ENCODE measurements at places on chromosomes 7 and 10.
A peak's percentile ranks its signal among the peaks of the same experiment; 100 is the strongest.

DNA sequence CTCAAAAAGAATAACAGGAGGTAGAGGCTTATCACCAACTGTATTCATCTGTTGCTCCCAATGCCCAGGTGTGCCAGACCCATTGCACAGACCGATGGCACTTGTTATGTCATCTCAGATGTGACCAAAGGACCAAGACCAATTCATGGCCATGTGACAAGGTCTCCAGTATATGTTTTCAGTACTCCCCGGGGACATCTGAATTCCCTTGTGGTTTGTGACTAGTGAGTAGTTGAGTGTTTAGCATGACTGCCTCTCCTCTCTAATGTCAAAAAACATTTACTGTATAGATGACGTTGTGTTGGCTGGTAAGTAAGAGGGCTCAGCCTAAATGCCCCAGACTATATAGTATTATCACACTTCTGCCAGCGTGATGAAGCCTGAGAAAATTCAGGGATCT, 202.1 kb upstream of the SMIM30 start:
- DNase-seq: no peak

DNA sequence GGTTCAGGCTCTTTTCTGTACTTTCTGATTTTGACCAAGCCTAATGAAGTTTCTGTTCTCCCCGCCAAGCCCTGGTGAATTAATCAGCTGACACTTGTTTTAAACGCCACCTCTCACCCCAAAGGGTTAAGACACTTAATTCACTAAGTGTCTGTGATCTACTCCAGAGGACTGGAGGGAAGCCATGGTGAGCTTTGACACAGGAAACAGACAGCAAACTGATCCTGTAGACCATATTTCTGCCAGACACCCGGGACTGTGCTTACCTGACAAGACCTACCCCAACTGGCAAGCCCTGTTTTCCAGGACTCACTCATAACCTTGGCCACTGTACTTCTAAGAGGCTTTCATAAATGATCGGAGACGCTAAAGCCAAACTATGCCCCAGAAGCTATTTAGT, 126.0 kb downstream of the STRA8 start:
- DNase-seq: no peak

DNA sequence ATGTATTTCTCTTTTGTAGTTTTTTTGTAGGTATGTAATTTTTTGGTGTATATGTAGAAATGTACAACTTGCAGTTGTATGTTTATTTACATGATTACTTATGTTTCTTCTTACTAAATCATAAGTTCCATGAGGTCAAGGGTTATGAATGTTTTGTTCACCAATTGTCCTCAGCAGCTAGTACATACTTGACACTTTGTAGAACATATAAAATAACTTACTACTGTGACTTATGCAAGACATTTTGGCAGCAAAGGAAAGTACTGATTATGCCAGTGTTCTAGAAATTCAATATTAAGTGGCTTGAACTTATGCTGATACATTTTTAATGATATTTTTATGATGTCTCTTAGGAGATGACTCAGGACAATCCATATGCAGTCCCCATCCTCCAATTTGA, 209.6 kb downstream of the DKK1 start:
- DNase-seq: no peak

- no peak for DNase-seq
Observed at GRCh38 chr7:153393666-153394065, 634.1 kb downstream of the ACTR3B start.

DNA sequence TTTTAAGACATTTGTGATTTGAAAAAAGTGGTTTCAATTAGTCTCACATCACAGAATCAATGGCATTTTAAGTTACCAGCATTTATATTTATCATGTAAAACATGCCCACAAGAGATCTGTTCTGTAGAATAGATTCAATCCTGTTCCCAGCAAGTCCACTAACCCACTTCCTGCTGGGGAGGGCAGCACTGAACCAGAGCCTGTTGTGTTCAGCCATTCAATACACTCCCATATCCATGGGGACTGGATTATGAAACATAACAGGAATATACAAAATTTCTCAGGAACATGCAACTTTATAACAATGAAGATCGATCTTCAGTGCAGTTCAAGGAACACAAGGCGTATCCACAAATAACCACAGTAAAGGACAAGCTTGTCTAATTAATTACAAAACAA, 24.4 kb upstream of the ANK3 start:
- DNase-seq: no peak

GRCh38 chr10:62554632-62555199, 180.5 kb downstream of the ZNF365 start:
- DNase-seq: no peak

- no peak for DNase-seq
Observed at GRCh38 chr7:123944395-123944794, 19.4 kb downstream of the SPAM1 start.

DNA sequence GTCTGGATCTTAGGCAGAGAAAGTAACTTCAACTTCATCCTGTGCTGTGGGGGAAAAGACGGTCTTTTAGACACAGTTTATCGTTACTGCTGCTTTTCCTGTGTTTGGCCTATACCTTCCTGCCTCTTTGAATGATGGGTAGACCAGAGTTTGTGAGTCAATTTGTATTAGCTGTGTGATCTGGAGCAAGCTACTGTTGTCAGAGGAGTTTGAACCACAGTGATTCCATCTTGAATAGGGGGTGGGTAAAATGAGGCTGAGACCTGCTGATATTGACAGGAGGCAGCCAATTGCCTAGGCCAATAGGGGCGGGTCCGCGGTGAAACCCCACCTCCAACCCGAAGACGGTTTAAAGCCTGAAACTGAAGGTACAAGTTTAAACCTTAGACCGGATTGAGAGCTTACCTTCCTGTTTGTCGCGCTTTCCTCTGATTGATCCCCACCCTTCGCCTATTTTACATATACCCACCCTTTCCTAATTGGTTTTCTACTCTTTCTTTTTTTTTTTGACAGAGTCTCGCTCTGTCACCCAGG, 35.8 kb upstream of the EIF4H start:
- DNase-seq: no peak

GRCh38 chr10:121558238-121558637, 40.0 kb downstream of the FGFR2 start:
- DNase-seq: no peak

DNA sequence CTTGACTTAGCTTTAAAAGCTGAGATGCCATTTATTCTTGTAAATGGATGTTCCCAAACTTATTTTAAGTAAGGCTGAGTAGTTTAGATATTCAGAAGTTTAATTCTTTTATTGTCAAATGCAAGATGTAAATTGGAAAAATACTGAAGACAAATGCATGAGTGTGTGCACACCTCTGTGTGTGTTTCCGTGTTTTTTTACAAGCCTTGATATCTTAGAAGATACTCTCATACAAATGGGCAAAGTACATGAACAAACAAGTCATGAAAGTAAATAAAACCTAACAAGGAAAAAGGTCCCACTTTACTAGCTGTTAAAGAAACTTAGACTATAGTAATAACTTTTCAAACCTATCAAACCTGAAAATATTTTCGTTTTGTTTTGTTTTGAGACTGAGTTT, 29.0 kb downstream of the ACSL5 start:
- no peak for DNase-seq

DNA sequence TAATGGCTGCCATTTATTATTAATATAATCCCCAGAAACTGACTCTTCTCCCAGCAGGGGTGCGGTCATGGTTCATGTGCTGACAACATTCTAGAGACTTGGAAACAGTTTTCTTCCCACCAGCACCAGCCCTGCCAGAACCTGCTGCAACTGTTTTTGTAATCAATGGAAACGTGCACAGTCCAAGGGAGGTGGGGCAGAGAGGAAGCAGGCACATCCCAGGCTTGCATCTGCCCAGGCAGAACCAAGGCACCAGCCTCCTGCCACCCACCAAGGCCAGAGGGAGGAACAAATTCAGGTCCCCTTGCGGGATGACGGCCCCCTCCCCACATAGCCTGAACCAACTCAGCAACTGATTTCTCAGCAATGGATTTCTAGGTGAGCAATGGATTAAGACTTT, 119.0 kb downstream of the OAT start:
- no peak for DNase-seq

- no peak for DNase-seq
Observed at GRCh38 chr7:130554481-130554880, 62.6 kb downstream of the MEST start.

- DNase-seq: no peak
Observed at GRCh38 chr10:91159254-91159783, 61.1 kb upstream of the PCGF5 start.

- DNase-seq: no peak
Observed at GRCh38 chr7:124557101-124557500, 208.5 kb downstream of the GPR37 start.

- DNase-seq: no peak
Observed at GRCh38 chr10:123854498-123854897, 37.1 kb downstream of the CPXM2 start.

- no peak for DNase-seq
Observed at GRCh38 chr10:47049906-47050305, 138.7 kb downstream of the PTPN20 start.

- DNase-seq: no peak
Observed at GRCh38 chr10:100766693-100767421, 21.5 kb downstream of the PAX2 start.

DNA sequence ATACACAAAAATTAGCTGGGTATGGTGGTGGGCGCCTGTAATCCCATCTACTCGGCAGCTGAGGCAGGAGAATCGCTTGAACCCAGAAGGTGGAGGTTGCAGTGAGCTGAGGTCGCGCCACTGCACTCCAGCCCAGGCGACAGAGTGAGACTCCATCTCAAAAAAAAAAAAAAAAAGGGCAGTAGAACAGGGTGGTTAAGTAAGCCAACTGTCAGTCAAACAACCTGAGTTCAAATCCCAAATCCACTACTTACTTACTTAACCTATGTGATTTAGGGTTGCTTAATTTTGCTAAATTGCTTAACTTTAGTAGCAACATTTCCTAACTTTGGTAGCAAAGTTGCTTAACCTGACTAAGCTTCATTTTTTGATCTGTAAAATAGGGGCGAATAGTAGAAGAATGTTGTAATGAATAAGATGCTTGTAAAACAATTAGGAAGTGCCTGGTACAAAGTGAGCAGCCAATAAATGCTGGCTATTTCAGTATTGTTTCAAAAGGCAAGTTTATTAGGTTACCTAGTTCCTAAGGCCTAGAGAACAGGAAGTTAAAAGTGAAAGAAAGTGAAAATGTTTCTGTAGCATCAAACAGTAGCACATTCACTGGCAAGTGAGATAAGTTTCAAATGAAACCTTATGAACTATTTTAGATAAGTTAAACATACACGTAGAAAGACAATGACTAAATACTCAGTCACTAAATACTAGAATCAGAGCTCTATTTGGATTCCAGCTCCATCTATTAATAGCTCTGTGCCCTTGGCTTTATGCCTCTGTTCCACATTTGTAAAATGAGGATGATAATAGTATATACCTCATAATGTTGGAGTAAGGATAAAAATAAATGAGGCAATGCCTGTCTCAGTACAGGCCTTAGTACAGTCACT, 64.3 kb downstream of the HOXA1 start:
- DNase-seq: peak; percentile 7

GRCh38 chr10:86899132-86899531, 58.3 kb downstream of the MMRN2 start:
- peak; percentile 34 for DNase-seq

- no peak for DNase-seq
Observed at GRCh38 chr7:50369143-50370026, 64.9 kb downstream of the IKZF1 start.

GRCh38 chr10:88544140-88544870, 38.8 kb downstream of the RNLS start:
- no peak for DNase-seq

- no peak for DNase-seq
Observed at GRCh38 chr7:100211342-100211780, 8.4 kb upstream of the PVRIG start.

DNA sequence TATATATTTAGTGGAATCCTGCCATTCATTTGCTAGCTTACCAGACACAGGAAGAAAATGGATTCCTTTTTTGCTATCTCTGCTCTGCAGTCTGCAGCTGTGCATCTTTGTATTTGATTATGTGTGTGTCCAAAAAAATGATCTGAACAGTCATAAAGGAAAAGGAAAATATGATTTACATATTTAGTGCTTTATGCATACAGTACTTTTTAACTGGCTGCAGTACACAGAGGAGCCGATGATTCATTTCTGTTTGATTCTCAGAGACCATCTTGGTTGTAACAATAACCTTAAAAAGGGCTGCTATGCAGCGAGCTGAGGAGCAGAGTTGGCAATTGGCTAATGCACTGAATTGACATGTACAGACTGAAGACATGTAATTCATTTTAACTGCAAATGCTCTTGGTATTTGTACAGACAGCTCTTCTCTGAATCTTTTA, 151.3 kb upstream of the FZD1 start:
- no peak for DNase-seq

DNA sequence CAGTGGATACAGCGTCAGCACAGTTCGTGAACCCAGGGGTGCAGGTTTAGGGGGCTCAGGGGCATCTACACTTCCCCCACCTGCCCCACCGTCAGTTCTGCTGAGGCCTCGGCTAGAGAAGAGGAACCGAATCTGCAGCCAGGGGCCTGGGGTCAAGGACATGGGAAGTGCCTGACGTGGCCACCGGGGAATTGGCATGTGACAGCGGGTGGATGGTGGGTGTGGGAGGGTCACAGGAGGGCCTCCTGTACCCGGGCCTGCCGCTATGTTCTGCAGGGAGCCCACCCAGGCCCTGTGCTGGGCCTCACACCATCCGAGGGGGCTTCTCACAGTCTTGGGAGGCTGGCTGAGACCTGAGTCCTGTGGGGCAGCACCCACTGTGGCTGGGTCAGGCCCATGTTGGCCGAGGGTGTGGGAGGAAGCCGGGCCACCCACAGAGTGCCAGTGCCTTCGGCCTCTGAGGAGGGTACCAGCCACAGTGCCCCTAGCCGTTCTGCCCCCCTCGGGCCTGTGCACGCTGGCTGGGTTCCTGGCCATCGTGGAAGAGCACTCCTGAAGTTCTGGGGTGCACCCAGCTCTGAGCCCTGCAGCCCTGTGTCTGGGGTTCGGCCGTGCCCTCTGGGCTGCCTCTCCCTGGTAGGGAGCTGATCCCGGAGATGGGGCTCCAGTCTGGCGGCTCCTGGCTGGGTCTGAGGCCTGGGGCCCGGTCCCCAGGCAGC, 5.9 kb downstream of the TTYH3 start:
- DNase-seq: peak; percentile 32

GRCh38 chr10:47121336-47121735, 178.7 kb upstream of the GDF10 start:
- DNase-seq: no peak

GRCh38 chr10:13567030-13567429, 19.7 kb upstream of the PRPF18 start:
- no peak for DNase-seq

DNA sequence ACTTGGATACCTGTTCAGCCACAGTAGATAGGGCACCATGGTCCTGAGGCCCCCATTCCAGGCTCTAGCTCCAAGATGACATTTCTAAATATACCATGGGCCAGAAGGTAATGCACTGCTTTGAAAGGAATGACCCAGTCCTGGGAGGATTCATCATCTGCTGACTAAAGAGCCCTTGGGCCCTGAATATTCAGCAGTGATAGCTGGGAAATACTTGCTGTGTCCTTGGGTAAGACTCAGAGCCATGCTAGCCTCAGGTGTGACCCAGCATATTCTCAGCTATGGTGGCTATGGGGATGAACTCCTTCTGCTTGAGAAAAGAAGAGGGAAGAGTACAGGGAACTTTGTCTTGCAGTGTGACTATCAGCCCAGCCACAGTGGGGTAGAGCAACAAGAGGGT, 21.3 kb upstream of the AGR2 start:
- DNase-seq: no peak

- no peak for DNase-seq
Observed at GRCh38 chr10:88819290-88819689, 16.8 kb downstream of the LIPM start.

GRCh38 chr10:62806251-62806650, 1.7 kb downstream of the ADO start:
- no peak for DNase-seq

Measured in right kidney (tissue), 9 donors.